ENCODE measurements at places on chromosomes 7 and 10.

- DNase-seq = no peak
Measured at GRCh38 chr10:44306147-44306710, 78.7 kb downstream of the CXCL12 start.

DNA sequence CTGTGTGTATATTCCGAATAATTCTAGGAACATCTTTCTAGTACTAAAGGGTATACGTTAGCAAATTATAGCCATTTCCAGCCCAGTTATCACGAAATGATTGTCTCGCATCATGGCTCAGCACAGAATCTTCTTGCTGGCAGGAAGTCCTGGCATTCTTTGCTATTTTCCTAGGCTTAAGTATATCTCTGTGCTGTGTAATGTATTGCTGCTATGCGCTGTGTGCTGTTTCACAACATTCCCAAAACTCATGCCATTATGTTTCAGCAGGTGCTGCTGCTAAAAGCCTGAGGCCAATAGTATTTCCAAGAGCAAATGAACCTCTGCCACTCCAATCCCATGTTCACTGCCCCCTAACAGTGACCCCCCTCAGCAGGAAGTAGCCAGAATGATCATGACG is 62.9 kb upstream of the ZNF92 start:
- no peak for DNase-seq

DNA sequence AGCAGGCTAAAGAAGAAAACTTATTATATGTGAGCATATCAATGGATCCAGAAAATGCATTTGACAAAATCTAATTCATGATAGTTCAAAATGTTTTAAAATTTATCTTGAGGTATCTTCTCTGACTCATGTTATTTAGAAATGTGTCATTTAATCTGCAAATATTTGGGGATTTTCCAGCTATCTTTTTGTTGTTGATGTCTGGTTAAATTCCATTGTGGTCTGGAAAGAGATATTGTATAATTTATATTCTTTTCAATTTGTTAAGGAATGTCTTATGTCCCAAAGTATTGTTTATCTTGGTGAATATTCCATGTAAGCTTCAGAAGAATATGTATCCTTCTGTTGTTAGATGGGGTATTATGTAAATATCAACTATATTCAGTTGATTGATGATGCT is 942.5 kb downstream of the KCNMA1 start:
- DNase-seq = no peak

GRCh38 chr7:48887500-48887899 is 36.8 kb upstream of the CDC14C start:
- no peak for DNase-seq

GRCh38 chr10:110353244-110354119 is 48.8 kb upstream of the SMNDC1 start:
- DNase-seq = no peak

- no peak for DNase-seq
Measured at GRCh38 chr10:113176652-113177155, 226.7 kb downstream of the TCF7L2 start.

All from esophagus squamous epithelium (tissue), 5 donors.